ENCODE measurements at places on chromosomes 11 and 22.

DNA sequence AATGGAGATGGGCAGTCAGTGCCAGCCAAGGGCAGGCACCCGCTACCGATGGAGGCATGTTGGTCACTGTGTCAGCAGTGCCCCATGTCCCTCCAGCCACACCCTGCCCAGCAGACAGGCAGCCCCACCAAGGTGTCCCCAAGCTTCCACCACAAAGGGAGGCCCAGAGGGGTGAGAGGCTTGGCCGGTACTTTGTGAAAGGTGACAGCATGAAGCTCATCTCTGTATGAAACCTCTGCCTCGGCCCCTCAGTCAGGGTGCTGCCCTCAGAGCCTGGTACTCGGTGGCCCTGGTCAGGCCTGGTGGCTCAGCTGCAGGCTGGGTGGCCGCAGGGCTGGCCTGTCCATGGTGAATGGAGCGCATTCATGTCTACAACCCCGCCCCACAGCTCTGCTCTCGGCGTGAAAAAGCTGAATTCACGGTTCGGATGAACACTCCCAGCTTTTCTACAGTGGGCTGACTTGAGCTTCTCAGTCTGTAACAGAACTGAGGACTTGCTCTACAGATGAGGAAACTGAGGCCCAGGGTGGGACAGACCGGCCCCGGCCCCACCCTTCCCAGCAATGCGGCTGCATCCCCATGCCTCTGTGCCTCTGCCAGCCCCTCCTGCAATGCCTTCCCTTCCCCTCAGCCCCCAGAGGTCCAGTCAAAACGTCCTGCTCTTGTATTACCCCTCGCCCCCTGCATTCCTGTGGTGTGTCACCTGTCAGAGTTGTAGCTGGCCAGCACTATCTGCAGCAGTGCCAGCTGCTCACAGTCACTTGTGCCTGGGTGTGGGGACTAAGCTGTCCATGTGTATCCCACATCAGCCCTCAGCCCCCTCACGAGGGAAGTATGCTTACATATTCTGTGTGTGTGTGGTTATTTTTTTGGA, 27.7 kb downstream of the RSPH14 start:
- no peak for DNase-seq

DNA sequence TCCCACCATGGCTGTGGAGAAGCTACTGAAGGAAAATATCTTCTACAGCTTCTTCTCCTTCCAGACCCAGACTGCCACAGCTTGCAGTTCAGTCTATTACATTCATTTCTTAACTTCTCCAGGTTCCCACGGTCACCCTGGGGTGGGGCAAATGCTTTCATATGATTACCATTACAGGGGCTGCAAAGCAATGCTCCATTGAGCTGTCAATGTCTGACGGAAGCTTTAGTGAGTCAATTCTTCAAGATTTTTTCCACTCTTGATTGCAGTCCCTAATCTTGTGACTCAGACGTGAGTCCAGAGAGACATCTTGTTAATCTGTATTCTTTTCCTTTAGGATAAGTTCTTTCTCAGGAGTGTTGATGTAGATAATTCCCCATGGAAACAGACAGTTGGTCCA, 233.4 kb upstream of the DDI1 start:
- no peak for DNase-seq

- DNase-seq: no peak
These were observed 189.0 kb upstream of the BLID start for GRCh38 chr11:122304973-122305372.

GRCh38 chr11:108787105-108787504, 122.2 kb downstream of the DDX10 start:
- no peak for DNase-seq

DNA sequence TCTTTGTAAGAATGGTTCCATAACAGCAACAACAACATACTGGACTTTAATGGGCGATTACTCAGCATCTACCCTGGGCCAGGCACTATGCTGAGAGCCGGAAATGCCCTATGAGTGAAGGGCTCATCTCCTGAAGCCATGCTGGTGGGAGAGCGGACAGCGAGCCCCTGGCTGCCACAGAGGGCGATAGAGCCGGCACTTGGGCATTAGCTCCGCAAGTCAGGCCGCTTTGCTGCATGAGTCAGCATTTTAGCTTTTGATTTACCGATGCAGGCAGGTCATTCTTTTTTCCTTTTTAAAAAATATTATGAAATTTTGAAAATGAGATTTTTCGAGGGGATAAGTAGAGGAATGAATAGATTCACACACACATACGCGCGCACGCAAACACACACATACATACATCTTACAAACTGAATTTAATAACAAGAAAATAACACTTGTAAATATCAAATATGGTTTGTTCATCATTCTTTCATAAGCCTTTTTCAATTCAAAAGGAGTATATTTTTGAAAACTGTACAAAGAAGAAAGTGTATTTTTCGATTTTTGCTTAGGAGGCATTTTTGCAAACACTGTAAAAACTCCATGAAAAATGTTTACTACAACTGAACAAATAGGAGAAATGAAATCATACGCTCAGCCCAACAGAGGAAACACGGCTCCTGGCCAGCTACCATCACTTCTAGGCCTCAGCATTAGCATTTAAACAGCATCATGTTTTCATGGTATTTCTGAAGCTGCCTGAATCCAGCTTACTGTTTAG, 667.3 kb downstream of the OPCML start:
- DNase-seq: no peak

GRCh38 chr11:35236667-35237003, 97.7 kb downstream of the CD44 start:
- DNase-seq: no peak

- no peak for DNase-seq
These were observed 10.8 kb upstream of the ANKRD13D start for GRCh38 chr11:67278135-67278938.

DNA sequence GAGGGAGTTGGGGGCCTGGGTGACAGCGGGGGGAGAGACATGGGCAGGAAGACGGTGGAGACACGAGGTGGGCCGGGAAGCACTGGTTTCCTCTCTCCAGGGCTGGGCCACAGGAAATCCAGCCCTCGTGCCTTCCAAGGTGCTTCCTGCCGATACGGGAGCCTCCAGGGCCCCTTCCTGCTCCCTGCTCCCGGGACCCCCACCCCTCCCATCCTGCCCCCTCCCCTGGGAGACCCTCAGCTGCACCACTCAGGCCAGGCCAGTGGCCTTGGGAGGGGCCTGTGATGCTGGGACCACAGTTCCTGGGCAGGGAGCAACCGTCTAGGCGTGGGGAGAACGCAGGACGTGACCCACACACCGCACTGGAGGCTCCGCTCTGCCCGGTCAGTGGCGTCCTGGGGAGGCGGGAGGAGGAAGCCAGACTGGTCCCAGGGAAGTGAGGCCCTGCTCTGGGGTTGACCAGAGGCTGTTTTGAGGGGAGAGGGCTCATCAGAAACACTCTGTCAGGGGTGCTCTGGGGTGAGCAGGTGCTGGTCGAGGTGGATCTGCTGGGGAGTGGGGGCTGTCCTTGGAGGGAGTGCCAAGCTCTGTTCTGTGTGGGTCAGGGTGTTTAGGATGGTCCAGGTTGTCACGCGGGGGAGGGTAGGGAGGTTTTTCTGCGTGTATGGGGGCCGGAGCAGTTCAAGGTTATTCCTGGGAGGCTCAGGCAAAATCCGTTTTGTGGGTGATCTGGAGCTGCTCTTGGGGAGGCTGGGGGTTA, at the start of gene SHANK3:
Gene SHANK3 (plus strand): TSS at position 353 of the 760 bp plus-strand sequence.
- no peak for DNase-seq

GRCh38 chr11:68338051-68338780, 25.8 kb downstream of the LRP5 start:
- no peak for DNase-seq

DNA sequence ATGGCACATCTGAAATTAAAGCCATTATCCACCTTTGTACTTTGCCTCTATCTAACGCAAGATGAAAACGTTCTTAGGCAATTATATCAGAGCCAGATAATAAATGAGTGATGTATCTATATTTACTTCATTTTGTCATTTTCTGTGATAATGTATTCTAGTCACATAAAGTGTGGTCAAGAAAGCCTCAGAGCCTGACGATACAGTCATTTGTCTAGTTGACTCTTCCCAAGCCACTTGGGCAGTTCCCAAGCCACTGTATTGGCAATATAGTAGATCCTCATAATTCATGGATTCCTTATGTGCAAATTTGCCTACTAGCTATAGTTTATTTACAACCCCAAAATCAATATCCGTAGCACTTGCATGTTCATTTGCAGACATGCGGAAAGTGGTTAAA, 7.8 kb downstream of the HOATZ start:
- DNase-seq: no peak

DNA sequence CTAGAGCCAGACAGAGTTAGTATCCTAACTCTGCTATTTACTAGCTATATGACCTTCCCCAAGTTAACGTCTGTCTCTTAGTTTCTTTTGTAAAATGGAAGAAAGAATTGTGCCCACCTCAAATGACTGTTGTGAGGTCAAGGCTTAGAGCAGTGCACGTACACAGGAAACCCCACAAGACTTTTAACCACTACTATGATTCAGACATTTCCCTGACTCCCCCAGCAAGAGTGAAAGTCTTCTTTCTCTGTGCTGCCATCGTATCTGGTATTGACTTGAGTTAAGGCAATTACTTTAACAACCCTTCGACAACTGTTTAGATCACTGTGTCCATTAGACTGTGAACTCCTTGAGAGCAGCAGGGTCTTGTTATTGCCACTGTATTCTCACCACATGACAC, 2.6 kb upstream of the OR52W1 start:
- DNase-seq: no peak

GRCh38 chr22:38777087-38777671, 16.8 kb downstream of the DNAL4 start:
- DNase-seq: no peak

DNA sequence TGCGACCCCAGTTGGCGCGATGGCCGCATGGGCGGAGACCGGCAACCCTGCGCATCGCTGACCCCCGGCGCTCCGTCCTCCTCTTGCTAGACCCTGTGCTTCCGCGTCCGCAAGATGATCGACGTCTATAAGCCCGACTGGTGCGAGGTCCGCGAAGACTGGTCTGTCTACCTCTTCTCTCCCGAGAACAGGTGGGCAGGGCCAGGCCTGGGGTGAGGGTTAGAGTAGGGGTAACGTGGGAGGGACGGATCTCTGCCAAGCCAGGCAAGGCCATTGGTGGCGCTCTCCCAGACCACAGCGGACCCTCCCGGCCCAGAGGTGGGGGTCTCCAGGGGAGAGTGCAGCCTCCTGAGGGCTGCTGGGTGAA, 92.1 kb downstream of the CACNA1I start:
- DNase-seq: no peak

- DNase-seq: no peak
These were observed 93.9 kb downstream of the DSCAML1 start for GRCh38 chr11:117702946-117703598.

GRCh38 chr22:23072077-23072910, 2.0 kb downstream of the GNAZ start:
- DNase-seq: no peak

DNA sequence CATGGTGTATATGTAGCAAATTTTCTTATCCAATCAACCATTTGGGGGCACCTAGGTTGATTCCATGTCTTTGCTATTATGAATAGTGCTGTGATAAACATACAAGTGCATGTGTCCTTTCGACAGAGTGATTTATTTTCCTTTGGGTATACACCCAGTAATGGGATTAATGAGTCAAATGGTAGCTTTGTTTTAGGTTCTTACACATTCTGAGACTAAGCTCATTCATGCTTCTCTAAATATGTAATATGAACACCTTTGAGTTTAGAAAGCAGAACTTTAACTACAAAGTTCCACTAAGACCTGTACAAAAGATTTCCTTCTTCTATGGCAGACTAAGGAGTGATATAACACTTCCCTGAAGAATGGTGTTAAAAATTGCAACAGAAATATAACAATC, 627.0 kb downstream of the KCNA4 start:
- DNase-seq: no peak

DNA sequence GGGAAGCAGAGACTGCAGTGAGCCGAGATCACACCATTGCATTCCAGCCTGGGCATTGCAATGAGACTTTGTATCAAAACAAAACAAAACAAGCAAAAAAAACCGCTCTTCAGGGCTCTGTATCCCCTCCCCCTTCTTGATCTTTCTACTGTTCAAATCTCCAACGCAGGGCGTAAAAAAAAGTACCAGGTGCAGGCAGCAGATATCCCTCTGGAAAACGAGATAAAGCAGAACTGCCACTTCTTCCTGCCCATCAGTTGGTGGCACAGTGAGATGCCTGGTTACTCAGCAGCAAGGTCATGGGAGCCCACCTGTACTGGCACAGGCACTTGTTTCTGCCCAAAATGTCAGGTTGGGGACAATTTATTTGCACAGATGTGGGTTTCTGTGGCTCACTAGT, 11.2 kb downstream of the CCS start:
- no peak for DNase-seq

DNA sequence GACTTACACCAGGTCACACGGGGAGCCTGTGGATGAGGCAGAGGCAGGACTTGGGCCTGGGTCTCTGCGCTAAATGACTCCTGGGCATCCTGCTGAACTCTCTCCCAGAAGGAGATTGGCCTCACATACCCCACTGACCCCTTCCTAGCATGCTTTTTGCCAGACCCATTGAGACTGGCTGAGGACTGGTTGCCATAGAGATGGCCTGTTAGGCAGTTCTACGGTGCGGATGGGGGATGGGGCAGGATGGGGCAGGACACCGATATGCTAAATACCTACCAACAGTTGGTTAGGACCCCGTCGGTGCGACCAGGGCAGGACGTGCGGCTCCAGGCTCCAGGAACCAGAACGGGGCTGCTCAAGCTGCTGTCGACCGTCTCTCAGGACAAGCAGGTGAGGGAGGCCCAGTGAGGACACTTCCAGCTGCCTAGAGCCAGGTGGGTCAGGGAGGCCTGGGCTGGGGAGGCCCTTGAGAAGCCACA, at the start of gene TSGA10IP:
Gene TSGA10IP (plus strand): TSS at position 51 of the 482 bp plus-strand sequence. CDS start 196 bp downstream, at position 247.
- no peak for DNase-seq

GRCh38 chr22:47193606-47194329, 431.3 kb downstream of the TBC1D22A start:
- DNase-seq: no peak

GRCh38 chr11:20247591-20248007, 87.3 kb upstream of the DBX1 start:
- DNase-seq: no peak

DNA sequence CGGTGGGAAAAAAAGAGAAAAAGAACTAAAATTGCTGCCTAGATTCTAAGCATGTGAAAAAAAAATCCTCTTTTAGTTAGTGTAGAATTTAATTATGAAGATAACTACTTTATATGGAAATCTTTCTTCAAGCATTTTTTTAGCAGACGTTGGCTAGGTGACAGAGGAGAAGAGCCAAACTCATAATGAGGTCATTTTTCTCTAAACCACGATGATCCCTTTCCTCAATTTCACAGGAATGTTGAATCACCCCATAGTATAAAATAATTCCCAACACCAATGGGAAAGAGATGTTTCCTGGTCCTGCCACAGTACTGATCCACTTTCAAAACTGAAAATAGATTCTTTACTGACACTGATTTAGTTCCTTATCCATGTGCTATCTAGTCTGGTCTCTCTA, 319.8 kb downstream of the DLG2 start:
- DNase-seq: no peak

GRCh38 chr11:64367931-64368672, 9.1 kb downstream of the RPS6KA4 start:
- no peak for DNase-seq

- DNase-seq: no peak
These were observed 51.1 kb upstream of the THY1 start for GRCh38 chr11:119473901-119474681.

- DNase-seq: no peak
These were observed 1.4 kb upstream of the TP53I11 start for GRCh38 chr11:44952082-44952481.

- no peak for DNase-seq
These were observed 71.9 kb downstream of the LDLRAD3 start for GRCh38 chr11:36015799-36016198.

GRCh38 chr11:43644621-43645299, 35.8 kb upstream of the HSD17B12 start:
- DNase-seq: no peak

- no peak for DNase-seq
These were observed 40.6 kb upstream of the KCNQ1OT1 start for GRCh38 chr11:2740275-2740940.

Data from stimulated activated CD4-positive, alpha-beta T cell treated with anti-CD3 and anti-CD28 coated beads, Interleukin-1b, Interleukin-23, amount 100 ng/mL, for 1 hour (primary cell).